ENCODE measurements at places on chromosomes 3 and 15.

DNA sequence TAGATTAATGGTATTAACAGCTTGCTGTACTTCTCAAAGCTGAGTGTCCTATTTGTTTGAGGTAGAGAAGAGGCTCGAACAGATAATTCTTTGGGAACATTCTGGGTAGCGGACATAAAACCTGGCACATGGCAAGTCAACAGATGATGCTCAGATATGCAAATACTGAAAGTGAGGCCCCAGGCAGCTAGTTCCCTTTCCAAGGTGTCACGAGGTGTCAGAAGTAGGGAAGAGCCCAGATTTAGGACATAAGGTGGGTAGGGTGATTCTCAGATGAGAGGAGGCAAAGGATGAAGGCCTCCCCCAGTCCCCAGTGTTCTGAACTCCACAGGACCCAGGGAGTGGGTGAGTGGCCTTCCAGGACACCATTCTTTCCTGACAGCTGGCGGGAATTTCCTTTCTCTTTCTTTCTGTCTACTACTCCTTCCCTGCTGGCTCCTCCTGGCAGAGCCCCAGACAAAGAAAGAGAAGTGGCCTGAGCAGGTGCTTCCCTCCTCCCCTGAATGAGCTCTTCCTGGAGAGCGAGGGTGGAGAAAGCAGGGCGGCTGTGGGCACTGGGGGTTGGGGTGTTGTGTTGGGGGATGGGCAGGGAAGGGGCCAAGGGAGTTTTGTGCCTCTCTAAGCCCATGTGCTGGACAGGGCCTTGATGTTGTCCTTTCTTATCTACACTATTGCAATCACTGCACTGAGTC is 87.5 kb downstream of the CORO2B start:
- no peak for DNase-seq

GRCh38 chr3:134366928-134367811 is 7.1 kb downstream of the AMOTL2 start:
- peak; percentile 57 for DNase-seq

- DNase-seq = no peak
Measured at GRCh38 chr15:67715170-67715569, 110.1 kb upstream of the SKOR1 start.

DNA sequence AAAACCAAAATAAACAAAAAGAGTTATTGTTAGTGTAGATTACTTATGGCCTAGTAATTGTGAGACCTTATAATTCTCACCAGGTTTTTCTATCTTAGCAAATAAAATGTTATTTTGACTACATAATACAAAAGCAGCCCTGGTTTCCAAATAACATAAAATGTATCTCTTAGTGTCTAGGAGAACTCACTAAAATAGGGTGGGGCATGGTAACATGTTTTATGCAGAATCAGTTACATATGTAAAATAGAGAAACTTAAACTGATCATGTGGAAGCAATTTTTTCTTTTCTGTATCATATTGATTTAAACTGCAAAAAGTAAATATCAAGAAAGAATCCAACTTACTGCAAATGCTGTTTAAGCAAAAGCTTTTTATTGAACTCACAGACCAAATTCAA is 431.1 kb upstream of the ALCAM start:
- DNase-seq = no peak

GRCh38 chr3:178047496-178047895 is 488.7 kb upstream of the KCNMB2 start:
- no peak for DNase-seq

Measured in upper lobe of right lung (tissue), 1 donor.